ENCODE measurements at places on chromosomes 4 and X.

GRCh38 chr4:123405267-123405865 is 8.8 kb downstream of the SPRY1 start:
- DNase-seq, result no peak

DNA sequence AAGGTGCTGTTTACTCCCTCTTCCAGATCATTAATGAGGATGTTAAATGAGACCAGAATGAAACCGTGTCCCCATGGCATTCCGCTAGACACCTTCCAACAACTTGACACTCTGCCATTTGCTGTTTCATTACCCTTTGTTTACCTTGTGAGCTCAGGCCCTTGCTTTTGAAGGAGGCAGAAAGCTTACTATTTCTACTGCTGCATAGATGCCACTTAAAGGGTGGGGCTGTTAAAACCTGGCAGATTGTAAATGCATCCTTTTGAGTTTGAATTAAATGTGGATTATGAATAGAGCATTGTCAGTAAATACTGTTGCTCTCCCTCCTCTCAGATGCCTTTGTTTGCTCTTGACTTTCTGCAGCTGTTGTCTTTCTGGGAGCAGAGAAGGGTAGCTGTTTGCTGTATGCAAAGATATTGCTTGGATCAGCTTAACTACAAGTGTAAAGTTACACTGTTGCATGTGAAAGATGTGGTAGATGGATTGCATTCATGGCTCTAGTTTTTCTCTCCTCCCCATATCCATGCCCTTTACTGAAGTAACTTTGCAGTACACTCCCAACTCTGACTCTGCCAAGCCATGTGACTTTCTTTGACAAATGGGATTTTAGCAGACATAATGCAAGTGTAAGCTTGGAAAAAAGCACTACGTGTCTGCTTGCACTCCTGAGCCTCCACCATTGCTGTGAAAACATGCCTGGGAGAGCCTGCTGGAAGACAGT is 75.0 kb upstream of the DHX15 start:
- no peak for DNase-seq

DNA sequence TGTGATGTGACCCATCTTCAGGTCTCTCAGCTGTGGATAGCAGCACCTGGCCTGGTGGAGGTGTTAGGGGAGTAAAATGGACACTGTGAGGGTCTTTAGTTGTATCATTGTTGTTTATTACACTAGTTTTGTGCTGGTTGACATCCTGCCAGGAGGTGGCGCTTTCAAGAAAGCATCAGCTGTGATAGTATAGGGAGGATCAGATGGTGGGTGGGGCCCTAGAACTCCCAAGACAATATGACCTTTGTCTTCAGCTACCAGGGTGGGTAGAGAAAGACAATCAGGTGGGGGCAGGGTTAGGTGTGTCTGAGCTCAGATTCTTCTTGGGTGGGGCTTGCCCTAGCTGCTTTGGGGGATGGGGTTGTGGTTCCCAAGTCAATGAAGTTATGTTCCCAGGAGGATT is 162.8 kb downstream of the PPP1R2C start:
- DNase-seq, result no peak

DNA sequence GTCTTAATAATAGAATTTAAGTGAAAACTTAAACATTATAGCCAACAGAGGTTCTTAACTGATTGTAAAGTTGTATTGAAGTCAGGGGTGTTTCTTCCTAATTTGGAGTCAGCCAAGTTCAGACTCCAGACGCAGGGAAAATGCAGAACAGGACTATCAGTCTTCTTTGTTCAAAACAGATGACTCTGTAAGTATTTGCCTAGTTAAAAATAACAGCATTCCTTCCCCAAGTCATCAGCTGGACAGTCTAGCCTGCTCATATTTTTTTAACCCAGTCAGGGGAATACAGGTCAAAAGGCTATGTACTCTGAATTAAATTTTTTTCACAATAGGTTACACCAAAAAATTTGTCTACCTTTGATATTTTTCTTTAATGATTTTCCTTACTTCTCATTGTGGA is 73.8 kb upstream of the DCLK2 start:
- no peak for DNase-seq

- no peak for DNase-seq
Observed at GRCh38 chr4:37429906-37430305, 185.4 kb downstream of the NWD2 start.

- no peak for DNase-seq
Observed at GRCh38 chrX:110415440-110416170, 57.0 kb downstream of the RTL9 start.

GRCh38 chrX:101416691-101417090 is 8.7 kb downstream of the HNRNPH2 start:
- DNase-seq, result no peak

DNA sequence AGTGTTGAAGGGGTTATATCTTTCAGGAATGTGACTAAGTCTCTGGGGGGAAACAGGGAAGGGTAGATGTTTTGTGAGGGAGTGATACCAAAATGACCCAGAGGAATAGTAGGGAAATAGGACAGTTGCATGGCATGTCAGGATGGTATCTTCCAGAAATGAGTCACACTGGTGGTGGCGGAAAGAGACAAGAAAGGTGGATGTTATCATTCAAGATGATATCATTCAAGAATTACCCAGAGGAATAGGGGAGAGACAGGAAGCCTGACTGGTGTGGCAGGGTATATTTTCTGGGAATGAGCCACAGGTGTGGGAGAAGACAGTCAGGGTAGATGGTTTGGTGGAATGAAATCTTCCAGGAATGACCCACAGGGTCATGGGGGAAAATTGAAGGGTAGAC is 61.1 kb downstream of the MAOA start:
- DNase-seq, result no peak

GRCh38 chr4:42436928-42437565 is 39.8 kb downstream of the SHISA3 start:
- DNase-seq, result no peak

DNA sequence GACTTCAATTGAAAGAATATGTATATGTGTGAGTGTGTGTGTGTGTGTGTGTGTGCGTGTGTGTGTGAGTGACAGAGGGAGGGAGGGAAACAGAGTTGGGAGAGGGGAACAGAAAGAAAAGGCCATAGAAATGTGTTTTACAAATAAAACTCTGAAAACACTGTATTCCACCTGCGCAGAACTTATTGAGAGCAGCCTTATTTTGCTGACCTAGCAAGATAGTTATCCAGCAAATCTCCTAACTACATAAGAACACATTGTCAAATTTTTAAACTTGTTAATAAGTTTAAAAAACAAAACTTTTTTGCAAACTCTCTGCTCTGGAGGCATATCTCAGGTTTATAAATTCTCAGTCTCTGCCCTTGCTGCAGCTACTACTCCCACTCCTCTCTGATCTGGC is 217.9 kb upstream of the NOCT start:
- no peak for DNase-seq

DNA sequence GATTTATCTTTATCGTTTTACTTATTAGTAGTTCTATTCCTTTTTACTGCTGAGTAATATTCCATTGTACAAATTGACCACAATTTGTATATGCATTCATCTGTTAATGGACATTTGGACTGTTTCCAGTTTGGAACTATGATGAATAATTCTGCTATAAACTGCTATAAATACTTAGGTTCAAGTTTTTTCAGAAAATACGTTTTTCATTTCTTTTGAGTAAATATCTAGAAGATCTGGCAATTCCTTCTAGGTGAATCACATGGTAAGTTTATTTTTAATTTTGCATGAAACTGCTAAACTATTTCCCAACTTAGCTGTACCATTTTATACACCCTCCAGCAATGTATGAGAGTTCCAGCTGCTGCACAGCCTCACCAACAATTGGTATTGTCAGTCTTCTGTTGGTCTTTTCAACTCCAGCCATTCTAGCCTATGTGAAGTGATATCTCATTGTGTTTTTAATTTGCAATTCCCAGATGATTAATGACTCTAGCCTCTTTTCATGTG is 22.2 kb downstream of the LIN54 start:
- DNase-seq, result no peak

Data from kidney capillary endothelial cell (primary cell).